ENCODE measurements at places on chromosomes 11 and 22.

DNA sequence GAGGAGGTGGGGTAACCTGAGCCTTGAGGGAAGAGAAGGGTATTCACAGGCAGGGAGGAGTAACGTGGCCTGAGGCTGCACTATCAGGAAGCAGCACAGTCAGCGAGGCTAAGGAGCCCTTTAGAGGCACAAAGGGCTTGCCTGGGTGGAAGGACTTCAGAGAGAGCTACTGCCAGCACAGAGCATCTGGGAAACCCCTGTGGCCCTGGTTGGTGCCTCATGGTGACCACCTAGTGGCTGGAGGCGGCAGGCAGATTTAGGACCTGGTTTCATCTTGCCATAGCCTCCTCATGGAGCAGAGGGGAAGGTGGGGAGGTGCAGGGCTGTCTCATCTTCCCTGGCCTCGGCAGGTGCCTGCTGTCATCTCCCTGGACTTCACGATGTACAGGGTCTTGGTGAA lies 64.5 kb downstream of the MPPED1 start:
- no peak for DNase-seq

- no peak for DNase-seq
Observed at GRCh38 chr11:27153136-27153535, 112.5 kb downstream of the BBOX1 start.

DNA sequence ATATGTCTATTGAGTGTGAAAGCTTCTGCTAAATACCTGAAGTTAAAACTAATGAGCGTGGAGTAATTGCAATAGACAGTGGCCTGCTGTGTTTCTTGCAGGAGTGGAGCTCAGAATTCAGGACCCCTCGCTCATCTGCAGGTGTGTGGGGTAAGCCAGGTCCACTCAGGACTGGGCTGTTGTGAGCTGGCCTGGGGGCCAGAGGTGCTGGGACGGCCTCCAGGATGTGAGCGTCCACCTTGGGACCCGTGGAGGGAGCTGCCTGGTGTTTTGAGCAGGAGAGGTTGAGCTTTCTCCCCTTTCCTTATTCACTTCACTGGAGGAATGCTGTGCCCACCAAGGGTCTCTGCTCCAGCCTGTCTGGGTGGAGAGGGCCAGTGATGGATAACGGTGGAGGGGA lies 681.2 kb downstream of the BRD1 start:
- DNase-seq: no peak

- DNase-seq: no peak
Observed at GRCh38 chr22:43243324-43243723, 56.4 kb upstream of the TTLL12 start.

DNA sequence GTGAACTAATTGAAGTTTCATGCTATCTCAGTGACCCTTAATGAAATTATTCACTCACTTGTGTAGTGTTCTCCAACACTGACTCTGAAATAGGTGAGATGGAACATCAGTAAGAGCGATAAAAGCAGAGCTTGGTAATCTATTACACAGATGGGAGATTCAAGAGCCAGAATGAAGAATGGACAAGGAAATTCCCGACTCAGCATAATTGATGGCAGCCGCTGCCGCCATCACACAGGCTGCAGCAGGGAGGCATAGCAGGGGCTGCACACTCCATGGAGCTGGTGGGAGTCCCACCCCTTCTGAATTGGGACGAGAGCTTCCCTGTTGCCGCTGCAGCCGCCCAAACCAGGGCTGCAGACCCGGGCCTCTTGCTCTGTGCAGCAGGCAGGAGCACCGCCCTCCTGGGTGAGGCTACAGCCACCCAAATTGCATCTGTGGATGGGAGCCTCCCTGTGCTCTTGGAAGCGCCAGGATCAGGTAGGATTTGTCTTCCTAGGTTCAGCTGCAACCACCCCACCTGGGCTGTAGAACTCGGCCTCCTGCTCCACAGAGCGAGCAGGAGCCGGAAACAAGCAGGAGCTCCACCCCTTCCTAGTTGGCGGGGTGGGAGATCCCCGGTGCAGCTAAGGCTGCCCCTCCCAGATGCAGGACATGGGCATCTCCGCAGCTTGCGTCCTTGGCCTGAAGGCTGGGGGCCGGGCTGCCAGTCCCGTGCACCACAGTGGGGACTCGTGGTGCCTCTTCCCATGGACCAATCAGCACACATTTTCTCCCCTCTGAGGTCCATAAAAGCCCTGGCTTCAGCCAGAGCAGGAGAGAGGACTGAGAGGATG lies 535.1 kb upstream of the LUZP2 start:
- DNase-seq: no peak

DNA sequence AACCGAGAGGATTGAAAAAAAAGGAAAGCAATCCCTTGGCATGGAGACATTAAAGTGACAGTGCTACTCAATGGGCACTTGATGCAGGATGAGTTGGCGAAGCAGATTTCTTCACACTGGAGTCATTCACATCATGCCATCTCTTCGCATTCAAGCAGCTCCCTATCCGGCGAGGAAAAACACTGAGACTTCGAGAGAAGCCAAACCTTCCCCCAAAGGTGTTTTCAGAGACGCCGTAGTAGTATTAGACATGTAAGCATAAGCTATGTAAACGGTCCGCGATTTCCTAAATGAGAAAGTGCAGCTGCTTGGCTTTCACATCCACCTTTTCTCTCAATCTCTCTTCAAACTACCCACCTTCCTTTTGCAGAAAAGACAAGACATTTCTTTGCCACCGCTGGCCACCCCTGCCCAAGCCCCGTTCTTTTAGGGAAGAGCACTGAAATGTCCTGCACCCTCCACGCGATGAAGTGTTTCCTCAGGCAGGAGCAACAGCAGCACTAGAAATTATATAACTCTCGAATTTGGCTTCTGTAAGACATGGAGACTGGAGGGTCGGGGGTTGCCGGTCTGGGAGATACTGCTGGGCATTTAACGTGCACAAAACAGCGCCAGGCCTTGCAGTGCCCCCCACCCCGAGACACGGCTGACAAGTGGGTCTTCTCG lies at the start of gene DLG2:
Gene DLG2, minus strand, starts transcription at position 13 of the 666 bp plus-strand sequence.
- peak; percentile 67 for DNase-seq

- DNase-seq: no peak
Observed at GRCh38 chr11:121757480-121758125, 304.8 kb upstream of the SORL1-AS1 start.

DNA sequence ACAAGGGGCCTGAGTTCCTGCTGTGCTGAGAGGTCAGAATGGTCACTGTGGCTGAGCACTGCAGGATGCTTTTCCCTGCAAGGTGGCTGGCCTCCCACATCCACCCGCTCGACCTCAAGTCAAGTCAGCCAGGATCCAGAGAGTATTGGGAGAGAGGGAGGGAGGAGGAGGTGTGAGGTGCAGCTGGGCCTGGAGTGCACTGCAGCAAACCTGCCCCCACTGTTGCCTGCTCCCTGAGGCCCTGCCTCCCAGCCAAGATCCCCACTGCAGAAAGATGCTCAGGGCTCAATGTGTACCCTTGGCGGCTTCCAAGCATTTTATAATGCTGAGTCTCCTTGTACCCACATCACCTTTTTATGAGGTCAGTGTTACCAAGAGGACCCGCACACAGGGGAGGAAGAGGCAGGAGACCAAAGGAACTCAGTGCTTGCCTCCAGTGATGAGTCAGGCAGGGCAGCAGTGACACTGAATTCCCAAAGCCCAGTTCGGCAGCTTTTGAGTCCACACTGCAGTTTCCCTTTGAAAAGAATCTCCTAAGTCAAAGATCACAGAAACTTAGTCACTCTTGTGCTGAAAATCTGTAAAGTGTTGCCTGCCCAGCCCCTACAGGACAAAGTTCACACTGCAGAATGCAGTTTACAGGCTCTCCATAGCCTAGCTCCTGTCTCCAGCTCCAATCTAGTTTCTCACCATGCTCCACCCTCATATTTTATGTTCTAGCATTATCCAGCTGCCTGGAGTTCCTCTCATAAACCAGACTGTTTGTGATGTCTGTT lies 3.1 kb downstream of the ENDOD1 start:
- DNase-seq: no peak

DNA sequence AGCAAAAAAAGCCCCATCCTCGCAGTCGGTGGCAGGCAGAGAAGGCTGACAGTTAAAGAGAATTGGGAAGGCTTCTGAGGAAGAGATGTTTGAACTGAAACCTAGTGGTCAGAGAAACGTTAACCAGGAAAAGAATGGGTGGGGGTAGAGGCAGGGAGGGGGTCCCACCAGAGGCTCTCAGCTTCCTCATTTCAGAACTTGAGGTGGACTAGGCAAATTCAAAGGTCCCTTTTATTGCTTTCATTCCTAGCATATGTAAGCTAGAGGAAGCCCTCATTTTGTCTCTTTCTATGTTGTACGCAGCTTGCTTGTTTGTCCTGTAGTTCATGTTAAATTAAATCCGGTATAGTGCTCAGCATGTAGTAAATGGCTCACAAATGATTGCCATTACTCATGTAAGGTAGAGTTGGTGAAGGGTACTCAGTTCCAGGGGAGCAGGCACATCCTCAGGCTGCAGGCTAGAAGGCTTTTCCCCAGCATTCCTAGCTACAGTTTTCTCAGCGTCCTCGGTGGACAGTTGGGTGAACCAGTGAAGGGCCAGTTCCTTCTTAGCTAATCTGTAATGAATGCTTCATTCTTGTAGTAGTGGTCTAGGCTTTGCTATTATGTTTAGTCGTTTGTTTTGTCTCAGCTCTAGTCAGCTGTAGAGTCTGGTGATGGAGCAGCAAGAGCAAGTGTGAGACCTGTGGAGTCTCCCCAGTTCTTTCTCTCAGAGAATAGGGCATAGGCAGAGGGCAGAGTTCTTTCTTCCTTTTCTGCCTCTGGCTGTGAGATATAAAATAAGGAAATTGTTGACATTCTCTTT lies 58.6 kb downstream of the UVRAG start:
- DNase-seq: peak; percentile 57

DNA sequence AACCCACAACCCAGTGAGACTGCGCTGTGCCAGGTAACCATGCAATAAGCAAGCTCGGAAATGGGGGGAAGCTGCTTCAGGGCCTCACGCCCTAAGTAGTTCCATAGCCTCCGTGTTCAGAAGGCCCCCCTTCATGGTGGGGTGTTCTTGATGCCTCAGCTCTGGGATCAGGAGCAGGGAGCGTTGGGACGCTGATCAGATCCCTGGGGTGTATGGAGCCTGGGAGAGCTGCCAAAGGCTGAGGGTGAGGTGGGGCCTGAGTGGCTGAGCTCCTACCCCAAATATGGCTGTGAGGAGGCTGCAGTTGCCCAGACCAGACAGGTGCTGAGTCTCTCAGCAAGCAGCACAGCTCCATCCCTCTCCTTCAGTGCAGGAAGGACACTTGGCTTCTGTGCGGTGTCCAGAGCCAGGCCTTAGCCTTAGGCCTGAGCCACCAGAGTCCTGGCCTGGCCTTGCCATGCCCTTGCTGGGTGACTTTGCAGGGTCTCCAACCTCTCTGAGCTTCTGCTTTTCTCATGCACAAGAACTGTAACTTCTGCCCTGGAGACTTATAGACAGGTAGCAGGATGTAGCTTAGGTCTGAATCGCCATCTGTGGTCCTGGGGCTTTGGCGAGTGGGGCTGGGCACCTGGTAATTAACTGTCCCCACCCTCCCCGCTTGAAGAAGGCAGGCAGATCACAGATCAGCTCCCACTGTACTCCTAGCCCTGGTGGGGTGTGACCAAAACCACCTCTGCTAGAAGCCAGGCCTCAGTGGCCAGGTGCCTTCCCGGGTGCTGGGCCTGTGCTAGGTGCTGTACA lies 5.3 kb downstream of the MMP11 start:
- no peak for DNase-seq

DNA sequence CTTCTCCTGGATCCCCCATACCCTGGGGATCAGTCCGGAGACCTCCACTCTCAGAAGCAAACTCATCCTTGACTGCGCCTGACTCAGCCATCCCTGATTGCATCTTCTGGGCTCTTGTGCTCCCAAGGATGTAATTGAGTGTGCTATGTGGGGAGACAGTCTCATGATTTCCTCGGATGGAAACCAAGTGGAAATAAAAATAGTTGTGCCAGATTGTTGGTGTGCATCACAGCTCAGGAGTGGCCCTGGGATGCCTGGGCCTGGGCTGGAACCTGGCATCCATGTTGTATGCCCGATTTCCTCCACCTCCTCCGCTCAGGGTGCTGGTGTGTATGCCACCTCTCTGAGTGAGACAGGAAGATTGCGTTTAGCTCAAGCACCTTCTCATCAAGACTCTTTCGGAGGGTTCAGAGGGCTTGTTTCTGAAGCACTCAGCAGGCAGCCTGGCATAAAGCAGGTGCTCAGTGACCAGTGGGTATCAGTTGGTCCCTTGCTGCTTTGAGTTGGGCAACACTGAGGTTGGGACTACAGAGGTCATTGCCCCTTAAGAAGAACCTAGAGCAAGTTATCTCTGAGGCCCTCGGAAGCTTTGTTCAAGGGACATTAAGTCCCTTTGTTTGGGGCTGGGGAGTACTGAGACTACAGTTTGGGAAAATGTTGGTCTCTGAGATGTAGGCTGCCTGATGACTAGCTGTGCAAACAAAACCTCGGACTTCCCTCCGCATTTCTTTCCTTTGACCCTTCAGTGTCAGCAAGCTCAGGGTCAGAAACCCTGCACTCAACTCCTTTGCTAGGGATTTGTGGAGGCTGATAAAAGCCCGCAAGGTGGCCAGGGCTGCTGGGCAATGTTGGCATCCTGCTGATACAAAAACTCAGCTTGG lies 24.8 kb upstream of the MICAL2 start:
- no peak for DNase-seq

GRCh38 chr11:23041001-23041503 lies 180.8 kb upstream of the CCDC179 start:
- DNase-seq: no peak

DNA sequence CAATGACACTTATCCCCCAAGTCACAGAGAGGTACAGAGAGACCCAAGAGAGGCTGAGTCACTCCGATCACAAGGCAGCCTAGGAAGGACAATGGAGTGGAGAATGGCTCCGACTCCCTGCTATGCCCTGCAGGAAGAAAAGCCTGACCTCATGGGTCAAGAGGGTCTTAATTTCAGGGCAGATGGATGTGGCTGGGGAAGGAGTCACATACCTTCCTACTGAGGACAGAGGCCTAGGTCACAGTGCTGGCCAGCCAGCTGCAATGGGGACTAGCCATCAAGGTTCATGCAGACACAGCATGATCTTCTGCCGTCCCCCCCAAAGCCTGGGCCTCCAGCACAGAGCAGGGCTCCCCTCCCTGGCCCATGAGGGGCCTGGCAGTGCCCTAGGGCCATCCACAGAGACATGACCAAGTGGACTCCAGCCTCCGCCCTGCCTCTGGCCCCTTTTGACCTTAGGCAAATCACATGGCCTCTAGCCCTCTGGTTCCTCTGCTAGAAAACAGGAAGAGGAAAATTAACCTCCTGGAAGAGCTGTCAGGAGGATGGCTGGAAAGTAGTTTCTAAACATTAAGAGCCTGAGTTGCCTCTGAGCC lies 1.8 kb downstream of the ARRB1 start:
- peak; percentile 54 for DNase-seq

DNA sequence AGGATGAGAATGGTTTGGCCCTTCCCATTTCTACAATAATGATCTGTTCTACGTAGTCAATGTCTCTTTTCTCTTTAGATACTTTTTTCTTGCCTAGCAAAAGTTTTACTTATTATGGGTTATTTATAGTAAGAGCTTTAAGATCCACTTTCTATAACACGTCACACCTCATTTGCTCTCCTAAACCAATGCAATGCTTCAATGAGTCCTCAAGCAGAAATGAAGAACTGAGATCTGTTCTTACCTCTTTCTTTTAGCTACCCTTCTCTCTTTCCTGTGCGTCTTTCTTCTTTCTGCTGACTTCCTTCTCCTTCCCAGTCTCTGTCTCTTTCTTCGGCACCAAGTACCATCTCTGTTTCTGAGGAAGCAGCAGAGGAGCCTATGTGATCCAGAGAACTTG lies 61.8 kb downstream of the SNX19 start:
- no peak for DNase-seq

Measured in Ammon's horn (tissue), 1 donor.